NCI-H1105 treated with DMSO at 0.1 percent for 48 hours (cell line): ENCODE measurements at places on chromosomes 5 and 9.

GRCh38 chr5:179986328-179986727, 78.6 kb upstream of the TBC1D9B start:
- no peak for DNase-seq

DNA sequence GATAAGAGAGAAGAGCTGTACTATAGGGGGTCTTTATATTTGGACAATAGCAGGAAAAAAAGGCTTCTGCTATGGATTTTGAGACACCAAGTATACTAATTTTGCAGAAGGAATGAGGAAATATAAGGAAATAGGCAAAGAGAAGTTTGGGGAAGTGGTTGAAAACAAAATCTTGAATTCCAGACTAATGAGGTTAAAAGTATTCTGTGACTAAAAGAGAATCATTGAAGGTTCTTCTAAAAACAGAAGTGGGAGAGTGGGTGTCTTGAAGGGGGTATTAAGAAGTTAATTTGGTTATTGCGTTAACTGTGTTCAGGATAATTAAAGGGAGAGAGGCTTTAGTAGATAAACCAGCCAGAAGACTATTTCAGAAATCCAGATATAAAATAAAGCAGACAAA, 148.7 kb downstream of the RFK start:
- DNase-seq, result no peak

- DNase-seq, result no peak
Measured at GRCh38 chr5:124669956-124670721, 76.3 kb downstream of the ZNF608 start.

DNA sequence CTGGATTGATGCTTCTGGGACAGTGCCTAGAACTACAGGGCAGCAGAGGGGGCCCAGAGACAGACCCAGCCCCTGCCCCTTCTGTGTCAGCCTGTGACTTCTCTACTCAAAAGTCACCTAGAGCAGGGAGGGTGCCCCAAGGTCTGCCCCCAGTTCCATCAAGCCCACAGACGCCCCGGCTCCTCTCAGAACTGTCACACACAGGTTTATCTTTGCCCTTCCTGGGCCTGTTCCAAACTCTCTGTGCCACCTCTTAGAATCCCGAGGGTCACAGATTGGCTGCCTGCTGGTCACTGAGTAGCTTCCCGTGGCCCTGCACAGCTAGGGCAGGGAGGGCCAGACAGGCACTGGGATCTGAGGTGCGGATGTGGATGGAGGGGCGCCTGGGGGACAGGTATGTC, 1.7 kb downstream of the RGS14 start:
- no peak for DNase-seq

DNA sequence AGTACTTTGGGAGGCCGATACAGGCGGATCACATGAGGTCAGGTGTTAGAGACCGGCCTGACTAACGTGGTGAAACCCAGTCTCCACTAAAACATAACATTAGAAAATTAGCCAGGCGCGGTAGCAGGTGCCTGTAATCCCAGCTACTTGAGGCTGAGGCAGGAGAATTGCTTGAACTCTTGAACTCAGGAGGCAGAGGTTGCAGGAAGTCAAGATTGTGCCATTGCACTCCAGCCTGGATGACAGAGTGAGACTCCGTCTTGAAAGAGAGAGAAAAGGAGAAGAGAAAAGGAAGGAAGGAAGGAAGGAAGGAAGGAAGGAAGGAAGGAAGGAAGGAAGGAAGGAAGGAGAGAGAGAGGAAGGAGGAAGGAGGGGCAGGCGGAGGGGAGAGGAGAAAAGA, 45.1 kb downstream of the MYO10 start:
- DNase-seq, result no peak

GRCh38 chr9:133256686-133257091, 18.3 kb downstream of the ABO start:
- no peak for DNase-seq
